Activated CD4-positive, alpha-beta T cell treated with anti-CD3 and anti-CD28 coated beads for 4 hours (primary cell): ENCODE measurements at places on chromosomes 11 and 22.

DNA sequence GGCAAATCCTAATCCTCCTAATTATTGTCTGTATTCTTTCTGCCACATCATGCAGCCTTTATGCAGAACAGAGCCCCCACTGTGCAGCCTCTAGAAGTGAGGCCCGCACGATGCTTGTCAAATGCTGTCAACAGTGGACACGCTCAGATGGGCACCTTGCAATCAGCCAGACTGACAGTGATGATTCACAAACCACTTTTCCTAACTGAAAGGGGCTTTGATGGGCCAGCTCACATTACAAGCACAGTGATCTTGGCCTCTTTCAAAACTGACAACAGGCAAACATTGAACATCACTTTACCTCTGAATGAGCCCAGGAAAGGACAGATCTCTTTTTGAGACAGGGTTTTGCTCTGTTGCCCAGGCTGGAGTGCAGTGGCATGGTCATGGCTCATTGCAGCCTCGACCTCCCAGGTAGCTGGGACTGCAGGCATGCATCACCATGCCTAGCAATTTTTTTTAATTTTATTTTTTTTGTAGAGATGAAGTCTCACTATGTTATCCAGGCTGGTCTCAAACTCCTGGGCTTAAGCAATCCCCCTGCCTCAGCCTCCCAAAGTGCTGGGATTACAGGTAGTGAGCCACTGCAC, 18.0 kb upstream of the E2F8 start:
- DNase-seq, result no peak

DNA sequence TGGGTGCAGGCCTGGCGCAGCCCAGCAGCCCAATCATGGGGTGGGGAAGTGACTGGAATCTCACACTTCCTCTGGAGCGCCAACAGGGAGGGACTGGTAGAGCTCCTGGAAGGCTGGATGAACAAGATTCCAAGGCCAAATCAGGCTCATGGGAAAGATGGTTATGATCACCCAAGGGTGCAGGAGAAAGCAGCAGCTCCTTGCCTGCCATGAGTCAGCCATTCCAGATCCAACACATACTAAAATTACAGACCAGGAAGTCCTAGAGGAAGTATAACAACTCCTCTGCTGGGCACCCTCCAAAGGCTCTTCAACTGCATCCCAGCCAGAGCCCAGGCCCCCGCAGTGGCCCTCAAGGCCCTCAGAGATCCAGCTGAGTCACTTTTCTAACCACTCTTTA, 427.3 kb downstream of the TENM4 start:
- DNase-seq, result no peak

DNA sequence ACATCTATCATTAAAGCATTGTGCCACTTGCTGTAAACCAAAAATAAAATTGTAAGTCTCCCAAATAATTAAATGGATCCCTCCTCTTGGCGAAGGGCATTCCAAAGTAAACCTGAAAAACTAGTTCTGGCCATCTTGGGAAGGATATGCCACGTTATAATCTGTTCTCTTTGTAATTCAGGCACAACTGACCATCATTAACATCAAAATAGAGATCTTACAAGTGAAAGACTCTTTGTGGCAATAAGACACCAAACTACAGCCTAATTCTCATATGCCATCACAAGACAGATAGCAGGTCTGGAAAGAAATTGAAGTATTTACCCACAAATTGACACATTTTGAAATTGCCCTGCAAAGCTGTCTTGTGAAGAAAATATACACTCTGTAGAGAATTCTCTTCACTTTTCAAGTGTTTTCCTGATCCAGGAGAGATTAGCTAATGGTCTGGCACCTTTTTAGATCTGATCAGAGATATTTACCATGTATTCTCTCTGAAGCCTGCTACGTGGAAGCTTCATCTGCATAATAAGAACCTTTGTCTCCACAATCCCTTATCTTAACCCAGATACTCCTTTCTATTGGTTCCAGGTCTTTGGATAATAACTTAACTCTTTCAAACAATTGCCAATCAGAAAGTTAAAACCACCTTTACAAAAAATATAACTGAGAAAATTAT, 630.4 kb upstream of the CCDC179 start:
- DNase-seq, result no peak

DNA sequence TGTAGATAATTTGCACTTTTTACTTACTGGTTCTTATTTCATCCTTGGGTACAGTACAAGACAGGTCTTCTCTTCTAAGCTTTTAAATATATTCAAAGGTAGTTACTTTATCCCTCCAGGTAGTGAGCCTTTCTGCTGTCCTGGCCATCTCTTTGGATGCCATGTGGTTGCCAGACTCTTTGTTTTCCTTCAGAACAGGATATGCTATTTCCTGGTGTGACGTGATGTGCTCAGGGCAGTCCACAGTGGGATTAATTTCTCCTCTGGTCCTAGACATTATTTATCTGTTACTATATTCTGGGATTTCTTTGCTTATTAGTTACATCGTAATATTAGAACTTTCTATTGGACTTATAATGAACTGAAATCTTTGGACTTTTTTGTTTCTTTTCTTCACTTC, 63.7 kb downstream of the PPP6R3 start:
- no peak for DNase-seq

GRCh38 chr22:27637604-27638003, 164.0 kb downstream of the MN1 start:
- no peak for DNase-seq

GRCh38 chr11:72876147-72876546, 61.9 kb downstream of the ATG16L2 start:
- DNase-seq, result no peak

DNA sequence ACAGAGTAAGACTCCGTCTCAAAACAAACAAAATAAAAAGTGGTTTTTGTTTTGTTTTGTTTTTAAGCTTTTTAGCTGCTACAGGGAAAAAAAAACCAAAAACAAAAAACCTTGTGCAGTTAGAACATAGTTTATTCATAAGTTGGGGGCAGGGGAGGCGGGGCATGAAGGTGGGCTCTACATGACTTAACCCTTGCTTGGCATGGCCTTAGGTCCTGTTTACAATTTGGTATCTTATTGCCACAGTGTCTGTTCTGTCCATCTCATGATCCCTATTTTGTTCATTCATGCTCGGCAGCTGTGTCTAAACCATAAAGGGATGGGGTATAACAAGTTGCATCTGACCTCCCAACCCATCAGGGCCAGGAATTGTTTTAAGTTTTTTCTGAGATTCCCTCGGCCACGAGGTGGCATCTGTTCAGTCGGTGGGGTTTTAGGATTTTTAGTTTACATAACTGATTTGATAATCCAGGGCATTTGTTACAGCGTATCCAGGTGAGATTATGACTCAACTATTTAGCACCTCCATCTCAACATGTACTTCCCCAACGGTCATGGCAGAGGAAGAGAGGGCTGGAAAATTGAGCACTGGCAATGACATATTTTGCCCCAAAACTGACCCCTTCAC, 6.9 kb downstream of the AP5B1 start:
- DNase-seq, result no peak

GRCh38 chr11:82980292-82980691, 78.8 kb downstream of the DDIAS start:
- DNase-seq, result no peak

- DNase-seq, result no peak
Measured at GRCh38 chr22:28799606-28800307, 612 bp downstream of the XBP1 start.

DNA sequence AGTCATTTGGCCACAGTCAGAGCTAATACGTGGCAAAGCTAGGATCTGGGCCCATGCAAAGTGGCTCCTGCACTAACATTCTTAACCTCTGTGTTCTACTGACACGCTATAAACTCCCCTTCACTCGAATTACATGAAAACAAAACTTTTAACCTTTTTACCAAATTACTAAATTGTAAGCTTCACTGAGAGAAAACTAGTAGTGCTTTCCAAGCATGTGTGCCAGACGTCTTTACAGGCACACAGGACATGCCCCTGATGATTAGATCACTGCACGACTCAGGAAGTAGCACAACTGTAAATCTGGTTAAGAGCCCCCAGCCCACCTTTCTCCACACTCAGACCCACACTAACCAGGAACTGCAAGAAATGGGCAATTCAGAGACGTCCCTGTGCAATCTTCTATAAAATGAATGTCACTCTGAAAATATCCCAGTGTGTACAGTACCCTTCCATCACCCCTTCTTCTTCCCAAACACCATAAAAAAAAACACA, 16.1 kb downstream of the PHF21A start:
- no peak for DNase-seq

- no peak for DNase-seq
Measured at GRCh38 chr11:76161261-76161961, 44.9 kb downstream of the WNT11 start.

- DNase-seq, result no peak
Measured at GRCh38 chr22:35645646-35646045, 2.6 kb upstream of the APOL6 start.

- DNase-seq, result no peak
Measured at GRCh38 chr22:44351037-44351436, 38.3 kb upstream of the SHISAL1 start.

DNA sequence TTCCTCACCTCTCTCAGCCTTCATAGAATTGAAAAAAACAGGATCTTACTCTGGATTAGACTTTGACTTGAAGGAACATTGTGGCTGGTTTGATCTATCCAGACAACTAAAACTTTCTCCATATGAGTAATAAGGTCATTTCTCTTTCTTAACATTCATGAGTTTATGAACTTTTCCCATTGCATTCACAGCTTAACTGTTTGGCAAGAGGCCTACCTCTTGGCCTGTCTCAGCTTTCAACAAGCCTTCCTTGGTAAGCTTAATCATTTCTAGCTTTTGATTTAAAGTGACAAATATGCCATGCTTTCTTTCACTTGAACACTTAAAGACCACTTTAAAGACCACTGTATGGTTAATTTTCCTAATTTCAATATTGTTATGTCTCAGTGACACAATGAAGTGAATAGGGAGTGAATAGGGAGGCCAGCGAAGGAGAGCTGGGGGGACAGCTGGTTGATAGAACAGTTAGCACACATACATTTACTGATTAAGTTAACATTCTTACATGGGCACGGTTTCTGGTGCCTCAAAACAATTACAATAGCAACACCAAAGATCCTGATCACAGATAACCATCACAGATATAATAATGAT, 17.0 kb downstream of the IMMP1L start:
- DNase-seq, result no peak
